ENCODE measurements at places on chromosomes 1 and 21. TPM values are rescaled to one million over a fixed set of nuclear protein-coding genes. Genes with fewer than 3 reads are reported as not detected.
A peak's percentile ranks its signal among the peaks of the same experiment; 100 is the strongest.

GRCh38 chr1:17419626-17420328, 19.7 kb downstream of the RCC2 start:
- DNase-seq = peak; percentile 83

The AKNAD1 gene
- total RNA-seq = not detected

GRCh38 chr1:81812712-81813111, 12.0 kb downstream of the ADGRL2 start:
- DNase-seq = no peak

- DNase-seq = no peak
These were observed 593.1 kb upstream of the PLXNA2 start for GRCh38 chr1:208837242-208837641.

The ABCG1 gene
- 11.6 TPM for total RNA-seq

The OR2T11 gene
- total RNA-seq = not detected

The TNFSF18 gene
- 0.55 TPM for total RNA-seq

The MEX3A gene
- 0.27 TPM for total RNA-seq

The HAO2 gene
- not detected for total RNA-seq

Measured in sigmoid colon (tissue), 7 donors.